Muscle of leg (tissue), 16 donors: ENCODE measurements at places on chromosomes 12 and 14. TPM values are rescaled to one million over a fixed set of nuclear protein-coding genes. Genes with fewer than 3 reads are reported as not detected.

GRCh38 chr14:85112762-85113161 lies 417.2 kb upstream of the FLRT2 start:
- DNase-seq, result no peak

DNA sequence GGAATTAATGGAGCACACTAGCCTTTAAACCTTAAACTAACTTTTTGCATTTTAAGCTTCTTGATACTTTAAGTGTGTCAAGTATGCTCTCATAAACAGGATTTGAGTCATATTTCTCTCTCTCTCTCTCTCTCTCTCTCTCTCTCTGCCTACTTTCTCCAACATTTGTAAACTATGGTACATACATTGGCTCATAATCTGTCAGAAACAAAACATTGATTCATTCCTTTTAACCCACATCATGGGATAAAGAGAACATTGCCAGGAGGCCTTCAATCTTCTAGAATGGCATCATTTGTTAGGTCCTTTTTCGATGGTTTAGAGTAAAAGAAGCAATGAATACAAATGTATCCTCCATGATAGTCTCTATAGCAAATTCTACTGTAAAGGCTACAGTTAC lies 81.6 kb upstream of the RERGL start:
- no peak for DNase-seq

GRCh38 chr14:71338153-71338552 lies 430.9 kb downstream of the PCNX1 start:
- DNase-seq, result no peak

- peak; percentile 1 for DNase-seq
Observed at GRCh38 chr12:99332936-99333591, 314.5 kb upstream of the GARIN6 start.

GRCh38 chr12:112236386-112236785 lies 111.0 kb downstream of the TRAFD1 start:
- DNase-seq, result no peak

DNA sequence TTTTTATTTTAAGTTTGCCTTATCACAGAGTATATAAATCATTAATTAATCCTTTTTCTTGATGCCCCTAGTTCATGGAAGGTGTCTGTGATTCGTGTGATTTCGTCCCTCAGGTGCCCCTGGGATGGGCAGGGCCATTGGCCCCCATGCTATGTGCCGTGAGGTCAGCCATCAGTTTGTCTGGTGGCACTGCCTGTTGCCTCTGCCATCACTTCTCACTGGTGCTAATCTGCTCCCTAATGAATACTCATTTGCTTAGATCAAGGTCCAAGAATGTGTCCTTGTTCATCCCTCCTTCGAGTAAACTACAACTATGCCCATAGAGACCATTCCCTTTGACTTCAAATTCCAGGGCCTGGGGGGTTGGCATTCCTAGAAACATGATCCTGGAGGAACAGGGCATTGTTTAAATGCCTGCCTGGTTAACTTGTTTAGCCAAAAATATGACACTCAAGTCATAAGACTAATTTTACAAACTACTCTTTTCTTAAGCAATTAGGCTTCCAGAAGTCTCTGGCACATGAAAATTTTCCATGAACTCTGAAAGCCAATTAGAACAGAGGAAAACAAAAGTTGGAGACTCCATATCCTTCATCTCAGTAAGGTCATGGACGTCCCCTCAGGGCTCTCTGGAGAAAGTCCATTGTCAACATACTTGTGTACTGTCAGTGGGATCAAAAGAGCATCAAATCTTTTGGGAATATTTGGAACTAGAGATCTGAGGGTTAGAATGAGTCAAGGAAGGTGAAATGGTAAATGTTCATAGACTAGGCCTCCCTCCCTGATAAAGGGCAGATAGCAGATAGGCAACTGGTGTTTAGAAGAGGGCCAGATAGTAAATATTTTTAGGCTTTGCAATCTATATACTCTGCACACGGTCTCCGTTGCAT lies 90.9 kb upstream of the PLXNC1 start:
- DNase-seq, result no peak

- peak; percentile 62 for DNase-seq
Observed at GRCh38 chr12:109393437-109394345, 46.0 kb downstream of the MYO1H start.

GRCh38 chr12:91937009-91937408 lies 208.6 kb downstream of the BTG1 start:
- no peak for DNase-seq

DNA sequence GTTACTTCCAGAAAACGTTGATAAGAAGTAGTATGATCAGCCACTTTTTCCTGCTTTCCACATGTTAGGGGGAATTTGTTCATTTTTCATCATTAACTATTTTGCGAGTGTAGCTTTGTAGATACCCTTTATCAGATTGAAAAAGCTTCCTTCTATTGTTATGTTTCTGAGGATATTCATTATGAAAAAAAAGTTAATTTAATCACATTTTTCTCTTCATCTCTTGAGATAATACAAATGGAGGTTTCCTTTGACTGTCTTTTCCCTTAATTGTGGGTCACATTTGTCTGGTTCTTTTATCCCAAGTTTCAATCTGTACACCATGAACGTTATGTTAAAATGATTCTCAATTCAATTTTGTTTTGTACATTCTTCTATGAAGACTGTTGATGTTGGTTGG lies 875.7 kb downstream of the SLC6A15 start:
- no peak for DNase-seq

GRCh38 chr14:94394581-94395207 lies 6.3 kb upstream of the SERPINA1 start:
- DNase-seq, result peak; percentile 64

- DNase-seq, result no peak
Observed at GRCh38 chr12:108620236-108620879, 13.3 kb downstream of the SELPLG start.

- no peak for DNase-seq
Observed at GRCh38 chr12:97435153-97435552, 27.5 kb upstream of the RMST start.

DNA sequence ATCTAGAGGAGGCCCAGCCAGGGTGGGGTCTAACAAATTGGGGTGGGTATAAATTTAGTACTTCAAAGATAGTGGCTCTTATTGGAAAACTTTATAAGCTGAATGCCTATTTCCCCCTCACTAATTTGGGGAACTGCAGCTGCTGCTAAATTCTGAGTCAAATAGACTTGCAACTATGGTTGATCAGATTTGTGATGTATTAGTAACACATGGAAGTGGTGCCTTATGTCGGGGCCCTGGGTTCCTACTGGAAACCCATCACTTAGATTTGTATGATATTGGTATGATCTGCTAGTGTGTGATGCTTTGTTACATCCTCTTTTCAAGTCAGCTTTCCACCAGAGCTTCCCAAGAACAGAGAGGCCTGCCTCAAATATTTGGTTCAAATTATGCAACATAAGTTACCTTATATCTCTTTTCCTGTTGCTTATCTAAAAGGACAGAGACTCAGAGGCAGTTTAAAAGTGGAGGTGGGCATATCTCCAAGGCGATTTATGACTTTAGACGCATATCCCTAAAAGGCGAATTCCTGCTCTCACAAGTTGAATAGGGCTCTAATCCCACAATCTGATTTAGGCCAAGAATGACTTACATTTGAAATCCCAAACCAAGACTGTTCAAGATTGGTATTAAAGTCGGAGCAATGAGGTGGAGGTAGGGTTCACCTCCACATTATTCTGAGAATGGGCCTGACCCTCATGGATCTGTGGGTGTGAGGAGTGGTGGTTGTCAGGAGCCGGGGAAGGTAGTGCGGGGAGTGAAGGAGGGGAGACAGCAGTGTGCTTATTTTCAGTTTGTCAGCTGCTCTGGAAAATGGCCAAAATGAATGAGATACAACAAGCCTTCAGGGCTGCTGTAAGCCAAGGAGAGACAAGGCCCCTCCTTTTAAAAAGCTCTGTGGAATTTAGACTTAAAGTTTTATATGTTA lies 425.8 kb downstream of the RAD51B start:
- peak; percentile 98 for DNase-seq

Gene BHLHE41
- 1.6 TPM for total RNA-seq

DNA sequence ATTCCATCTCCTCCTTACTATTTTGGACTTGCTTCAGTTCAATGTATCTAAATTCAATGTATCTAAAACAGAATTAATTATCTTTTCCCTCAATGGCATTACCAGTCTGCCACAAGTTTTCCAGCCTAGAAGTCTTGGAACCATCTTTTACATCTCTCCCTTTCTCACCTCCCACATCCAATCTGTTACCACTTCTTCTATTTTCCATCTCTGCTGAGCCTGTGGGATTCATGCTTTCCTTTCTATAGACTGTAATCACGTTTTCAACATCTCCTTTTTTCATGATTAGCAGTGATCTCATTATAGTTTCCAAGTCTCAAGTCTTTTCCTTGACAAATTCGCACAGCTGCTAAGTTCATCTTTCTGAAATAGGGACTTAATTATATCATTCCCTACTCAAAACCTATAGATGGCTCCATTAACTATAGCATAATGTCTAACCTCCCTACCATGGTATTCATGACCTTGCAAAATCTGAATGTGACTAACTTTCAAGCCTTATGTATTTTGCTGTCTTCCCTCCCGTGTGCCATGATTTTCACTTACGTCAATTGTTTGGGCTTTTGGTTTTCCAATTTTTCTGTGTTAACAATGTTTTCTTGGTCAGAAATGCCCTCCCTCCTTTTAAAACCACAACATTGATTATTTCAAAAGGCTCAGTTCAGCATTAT lies 20.5 kb upstream of the PTPRB start:
- DNase-seq, result no peak

DNA sequence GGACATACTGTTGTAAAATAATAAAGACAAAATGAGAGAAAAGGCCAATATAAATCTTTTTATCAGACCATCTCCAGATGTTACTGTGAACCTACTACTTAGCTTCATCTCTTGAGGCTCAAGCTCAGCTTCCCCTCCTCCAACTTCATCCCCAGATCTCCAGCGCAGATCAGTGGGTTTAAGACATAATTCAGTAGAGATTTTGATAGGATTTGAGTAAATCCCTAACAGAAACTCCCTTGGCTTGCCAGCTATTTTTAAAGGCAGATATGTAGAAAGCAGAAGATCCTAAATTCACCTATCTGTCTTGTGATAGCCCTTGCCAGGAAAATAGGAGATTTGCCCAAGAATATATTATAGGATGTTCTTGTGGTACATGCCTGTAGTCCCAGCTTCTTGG lies 236.7 kb downstream of the FBXL14 start:
- no peak for DNase-seq

Gene SAMD15
- 0.44 TPM for total RNA-seq

DNA sequence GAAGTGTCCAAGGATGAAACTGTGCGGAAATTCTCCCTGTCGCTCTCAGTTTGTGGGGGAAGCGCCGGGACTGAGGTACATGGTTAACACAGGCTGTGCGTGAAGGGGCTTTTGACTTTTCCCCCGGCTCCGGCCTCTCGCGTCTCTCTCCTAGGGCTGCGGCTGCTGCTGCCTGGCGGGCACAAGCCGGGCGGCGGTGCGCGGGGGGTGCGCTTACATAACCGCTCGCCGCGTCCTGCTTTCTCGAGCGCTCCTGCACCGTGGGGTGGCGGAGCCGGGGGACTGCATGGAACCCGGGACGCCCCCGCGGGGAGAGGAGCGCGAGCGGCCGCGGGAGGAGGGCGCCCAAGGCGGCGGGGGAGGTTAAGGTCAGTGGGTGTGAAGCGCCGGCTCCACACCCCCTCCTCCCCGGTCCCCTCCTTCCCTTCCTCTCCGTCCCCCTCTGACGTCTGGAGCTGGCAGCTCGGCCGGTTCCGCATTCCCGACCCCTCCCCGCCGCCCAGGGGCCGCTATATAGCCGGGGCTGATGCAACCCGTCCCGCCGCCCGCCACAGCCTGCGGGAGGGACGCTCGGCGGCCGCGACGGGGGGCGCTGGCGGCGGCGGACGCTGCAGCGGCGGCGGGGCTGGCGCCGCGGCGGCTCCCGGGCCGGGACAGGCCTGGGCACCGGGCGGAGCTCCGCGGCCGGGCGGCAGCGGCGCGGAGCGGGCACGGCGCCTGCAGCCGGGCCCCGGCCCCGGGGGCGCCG lies at the start of gene JDP2:
Gene JDP2, plus strand, starts transcription at position 541 of the 748 bp plus-strand sequence. CDS start 9,899 bp downstream, outside the sequence.
- peak; percentile 96 for DNase-seq

DNA sequence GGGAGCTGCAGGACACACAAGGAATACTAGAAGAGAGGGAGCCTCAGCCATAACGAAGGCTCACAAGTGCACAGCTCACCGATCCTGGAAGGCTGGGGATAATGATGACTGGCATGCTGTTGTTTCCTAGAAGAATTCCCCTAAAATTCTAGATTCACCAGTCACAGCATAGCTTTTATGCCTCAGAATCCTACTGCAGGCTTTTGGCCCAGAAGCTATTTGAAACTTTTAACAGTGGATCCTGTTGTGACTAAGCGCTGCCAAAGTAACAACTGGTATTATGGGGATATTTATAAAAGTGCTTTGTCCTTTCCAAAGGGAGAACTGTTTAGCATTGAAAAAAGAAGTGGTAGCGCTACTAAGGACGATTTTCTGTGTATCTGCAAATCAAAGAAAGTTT lies 214.1 kb upstream of the PELI2 start:
- DNase-seq, result no peak

DNA sequence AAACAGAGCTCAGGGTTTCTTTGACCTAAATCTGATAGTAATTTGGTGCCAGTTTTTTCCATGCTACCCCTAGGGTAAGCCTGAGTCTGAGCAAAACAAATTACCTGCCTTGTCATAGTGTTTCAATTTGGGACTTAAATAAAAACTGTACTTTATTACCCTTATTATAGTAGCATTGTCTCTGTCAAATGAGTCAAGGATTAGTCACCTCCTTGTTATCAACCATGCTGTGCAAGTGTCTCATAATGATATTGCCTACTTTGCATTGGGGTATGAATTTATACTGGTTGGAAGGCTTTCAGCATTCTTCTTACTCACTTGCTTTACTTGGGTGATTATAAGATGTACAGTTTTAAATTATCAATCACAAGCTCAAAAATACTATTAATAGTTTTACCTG lies 380.0 kb downstream of the LRFN5 start:
- no peak for DNase-seq

DNA sequence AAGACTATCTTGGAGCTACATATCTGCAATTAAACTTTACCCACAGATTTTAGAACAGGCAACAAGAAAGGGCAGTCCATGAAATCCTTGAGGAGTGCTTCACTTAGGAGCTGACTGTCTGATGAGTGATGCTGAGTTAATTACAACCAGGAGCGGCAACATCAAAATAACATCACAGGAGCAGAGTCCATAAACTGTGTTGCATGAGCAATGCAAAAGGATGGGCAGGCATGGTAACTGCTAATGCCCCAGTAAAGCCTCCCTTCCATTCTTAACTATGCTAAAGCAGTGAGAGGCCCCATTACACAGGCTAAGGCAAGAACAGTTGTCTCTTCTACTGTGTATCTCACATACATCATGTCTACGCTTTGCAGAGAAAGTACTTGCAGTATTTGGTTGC lies 156.6 kb downstream of the PAX9 start:
- peak; percentile 6 for DNase-seq

- DNase-seq, result peak; percentile 44
Observed at GRCh38 chr14:63725786-63726460, 1.9 kb downstream of the SGPP1 start.

Gene ST8SIA1
- 6.9 TPM for total RNA-seq

GRCh38 chr12:94867066-94867855 lies 136.2 kb downstream of the NDUFA12 start:
- no peak for DNase-seq

DNA sequence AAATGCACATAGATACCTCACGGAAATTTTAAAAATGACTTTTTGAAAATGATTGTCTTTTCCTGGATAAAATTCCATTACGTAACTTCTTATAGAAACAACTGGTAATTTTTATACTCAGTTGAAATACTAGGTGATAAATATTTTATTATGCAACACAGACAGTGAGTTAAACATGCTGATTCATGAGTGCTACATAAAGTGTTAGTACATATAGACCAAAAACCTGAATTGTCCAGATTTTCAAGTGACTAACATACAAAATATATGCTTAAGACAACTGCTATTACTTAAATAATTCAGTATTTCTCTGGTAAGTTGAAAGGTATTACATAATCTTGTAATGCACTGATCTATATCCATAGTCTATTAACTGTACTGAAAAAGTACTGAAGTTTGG lies 11.9 kb downstream of the PTPRO start:
- DNase-seq, result no peak

Gene SYNE3
- total RNA-seq, result 14.5 TPM
